ENCODE measurements at places on chromosomes 12 and 14.

GRCh38 chr12:26126340-26127284, 1.8 kb upstream of the BHLHE41 start:
- peak; percentile 63 for DNase-seq

- DNase-seq: no peak
Observed at GRCh38 chr12:84954415-84954814, 41.8 kb upstream of the SLC6A15 start.

- DNase-seq: no peak
Observed at GRCh38 chr12:102920271-102920670, 3.2 kb upstream of the PAH start.

GRCh38 chr14:101721951-101722661, 39.4 kb upstream of the PPP2R5C start:
- peak; percentile 58 for DNase-seq

GRCh38 chr14:77139540-77140358, 1.8 kb downstream of the ZDHHC22 start:
- DNase-seq: peak; percentile 61

- no peak for DNase-seq
Observed at GRCh38 chr12:110345176-110345661, 58.3 kb downstream of the ANAPC7 start.

DNA sequence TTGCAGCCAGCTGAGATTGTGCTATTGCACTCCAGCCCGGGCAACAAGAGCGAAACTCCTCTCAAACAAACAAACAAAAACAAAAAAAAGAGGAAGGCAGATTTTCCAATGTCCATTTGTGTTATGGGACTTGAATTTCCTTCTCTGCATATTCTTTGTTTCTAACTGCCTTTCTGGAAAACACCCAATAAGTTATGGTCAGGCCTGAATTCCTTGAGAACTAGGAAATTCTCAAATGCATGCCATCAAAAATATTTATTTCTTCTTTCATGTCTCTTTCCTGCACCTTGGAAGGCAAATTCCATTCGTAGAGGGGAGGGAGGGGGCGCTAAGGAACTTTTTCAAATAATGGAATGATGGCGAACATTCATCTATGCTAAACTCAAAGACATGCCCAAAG, 117.6 kb upstream of the TMCC3 start:
- no peak for DNase-seq

DNA sequence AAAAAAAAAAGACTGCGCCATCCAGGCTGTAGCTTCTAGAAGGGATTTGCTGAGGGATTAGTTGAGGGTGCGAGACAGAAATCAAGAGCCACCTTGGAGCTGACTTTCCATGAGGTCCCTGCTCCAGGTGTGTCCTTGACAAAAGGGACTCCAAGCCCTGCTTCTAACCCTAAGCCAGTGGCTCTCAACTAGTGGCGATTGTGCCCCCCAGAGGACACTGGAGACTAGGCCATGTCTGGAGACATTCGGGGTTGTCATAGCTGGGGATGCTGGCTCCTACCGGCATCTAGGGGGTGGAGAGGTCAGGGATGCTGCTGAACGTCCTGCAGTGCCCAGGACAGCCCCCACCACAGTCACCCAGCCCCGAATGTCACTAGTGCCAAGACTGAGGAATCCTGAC, 40.6 kb downstream of the SPRING1 start:
- no peak for DNase-seq

DNA sequence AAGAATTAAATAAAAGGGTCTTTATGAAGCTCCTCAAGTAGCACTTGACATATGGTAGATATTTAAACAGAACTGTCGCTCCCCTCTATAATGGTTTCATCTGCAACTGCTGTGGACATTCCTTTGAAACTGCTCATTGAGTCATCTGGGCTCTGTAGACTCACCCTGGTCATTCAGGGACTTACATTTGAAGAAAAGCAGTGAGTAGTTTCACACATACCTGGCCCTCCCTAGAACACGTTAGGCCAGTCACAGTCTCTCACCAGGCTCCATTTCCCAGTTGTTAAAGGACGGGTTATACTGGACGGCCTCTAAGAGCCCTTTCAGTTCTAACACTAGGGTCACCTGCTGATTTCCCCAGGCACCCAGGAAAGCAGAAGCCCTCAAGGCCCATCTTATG, 217.0 kb downstream of the BCL11B start:
- no peak for DNase-seq

DNA sequence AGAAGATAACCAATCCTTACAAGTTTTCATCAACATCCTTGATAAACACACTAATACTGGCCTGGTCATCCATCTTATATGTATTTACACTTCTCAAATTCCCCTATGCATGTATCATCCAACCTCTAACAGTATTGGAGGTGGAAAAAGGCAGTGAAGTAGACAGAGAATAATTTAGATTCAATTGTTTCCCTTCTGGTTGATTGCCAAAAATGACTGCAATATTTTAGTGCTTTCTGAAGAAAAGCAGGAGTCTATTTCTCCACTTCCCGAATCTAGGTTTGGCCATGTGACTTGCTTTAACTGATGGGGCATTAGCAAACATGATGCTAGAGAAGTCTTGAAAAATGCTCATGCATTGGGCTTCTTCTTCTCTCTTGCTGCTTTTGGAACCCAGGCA, 78.3 kb upstream of the METAP2 start:
- no peak for DNase-seq

- no peak for DNase-seq
Observed at GRCh38 chr12:50825372-50825838, 17.3 kb upstream of the TMPRSS12 start.

GRCh38 chr12:104865080-104865479, 93.0 kb downstream of the SLC41A2 start:
- no peak for DNase-seq

GRCh38 chr12:54941659-54942058, 42.9 kb downstream of the TESPA1 start:
- DNase-seq: no peak

GRCh38 chr12:57063991-57064685, 14.2 kb upstream of the MYO1A start:
- DNase-seq: peak; percentile 51

GRCh38 chr12:92641291-92641690, 61.5 kb upstream of the PLEKHG7 start:
- DNase-seq: no peak

DNA sequence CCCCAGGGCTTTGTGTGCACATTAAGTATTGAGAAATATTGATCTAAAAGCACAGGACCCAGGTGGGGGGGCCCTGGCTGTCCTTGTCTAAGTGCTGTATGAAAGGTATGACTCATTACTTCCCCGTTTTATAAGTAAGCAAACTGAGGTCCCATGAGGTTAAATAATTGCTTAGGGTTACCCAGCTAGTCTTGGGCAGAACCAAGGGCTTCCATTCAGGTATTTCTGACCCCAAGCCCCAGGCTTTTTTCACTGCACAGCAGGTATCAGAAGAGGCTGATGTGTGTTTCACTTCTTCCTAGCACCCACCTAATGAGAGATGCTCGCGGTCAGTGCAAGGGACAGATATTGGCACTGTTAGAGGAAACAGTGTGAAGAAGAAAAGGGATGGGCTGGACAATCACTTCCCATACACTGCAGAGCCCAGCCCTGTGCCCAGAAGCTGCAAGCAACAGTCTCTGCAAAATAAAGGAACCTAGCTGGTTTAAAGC, 4.7 kb upstream of the TC2N start:
- no peak for DNase-seq

- no peak for DNase-seq
Observed at GRCh38 chr12:132026061-132026795, 76.5 kb downstream of the EP400 start.

GRCh38 chr12:15608406-15608805, 180.8 kb downstream of the EPS8 start:
- no peak for DNase-seq

DNA sequence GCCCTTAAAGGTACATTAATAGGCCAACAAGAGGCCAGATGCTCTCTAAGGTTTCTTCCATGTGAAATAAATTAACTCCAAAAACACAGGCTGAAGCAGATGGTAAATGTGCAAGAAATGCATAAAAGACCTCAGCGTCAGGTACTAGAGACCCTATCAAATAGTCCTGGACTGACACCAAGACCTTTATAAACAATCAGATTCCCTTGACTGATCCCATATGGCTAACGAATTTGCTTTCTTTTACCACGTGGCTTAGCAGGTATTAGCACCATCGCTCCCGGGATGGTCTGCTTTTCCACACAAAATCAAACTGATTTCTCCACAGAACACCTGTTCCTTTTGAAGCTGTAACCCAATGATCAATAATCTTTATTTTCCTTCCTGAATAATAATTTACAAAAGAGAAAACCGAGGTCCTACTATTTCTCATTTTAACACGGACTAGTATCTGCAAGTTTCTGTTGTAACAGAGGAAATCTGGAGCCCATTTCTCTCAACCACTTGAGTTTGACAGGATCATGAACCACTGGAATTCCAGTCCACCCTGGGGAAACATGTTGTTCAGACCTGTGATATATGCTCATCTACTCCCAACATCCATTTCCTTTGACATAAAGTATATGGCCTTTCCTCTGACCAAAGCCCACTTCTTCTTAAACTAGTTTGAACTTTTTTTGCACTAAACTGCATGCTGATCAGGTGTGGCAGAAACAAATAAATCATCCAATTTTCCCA, 48.2 kb upstream of the DAAM1 start:
- no peak for DNase-seq

DNA sequence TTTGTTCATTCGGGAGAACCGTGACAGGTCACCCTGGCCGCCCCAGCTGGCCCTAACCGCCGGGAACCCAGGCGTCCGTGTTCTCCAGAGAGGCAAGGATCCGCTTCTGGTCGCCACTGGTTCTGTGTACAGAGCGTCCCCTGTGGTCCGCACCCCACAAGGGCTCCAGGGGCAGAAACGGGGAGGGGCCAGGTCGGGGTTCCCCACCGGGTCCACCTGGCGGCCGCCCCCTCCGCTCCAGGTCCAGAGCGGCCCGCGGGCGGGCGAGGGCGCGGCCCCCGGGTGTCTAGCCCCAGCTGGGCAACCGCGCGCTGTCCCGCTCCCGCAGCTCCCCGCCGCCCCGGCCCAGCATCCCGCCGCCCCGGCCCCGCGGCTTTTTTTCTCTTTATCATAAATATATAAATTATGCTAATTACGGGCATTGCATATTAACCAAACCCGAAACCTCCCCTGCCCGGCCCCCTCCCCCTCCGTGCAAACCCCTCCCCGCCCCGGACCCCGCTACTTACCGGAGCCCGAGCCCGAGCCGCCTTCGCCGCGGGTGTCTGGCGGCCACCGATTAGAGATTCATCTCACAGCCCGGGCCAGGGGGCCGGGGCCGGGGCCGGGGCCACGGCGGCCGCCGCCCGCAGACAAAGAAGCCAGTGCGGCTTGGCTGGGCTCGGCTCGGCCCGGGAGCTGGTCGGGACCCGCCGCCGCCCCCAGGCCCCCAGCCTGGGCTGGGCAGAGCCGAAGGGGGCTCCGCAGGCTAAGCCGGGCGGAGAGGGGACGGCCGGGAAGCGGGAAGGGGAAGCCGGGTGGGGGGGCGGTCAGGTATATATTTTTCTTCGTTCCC, 512 bp downstream of the POU6F1 start:
- peak; percentile 49 for DNase-seq

DNA sequence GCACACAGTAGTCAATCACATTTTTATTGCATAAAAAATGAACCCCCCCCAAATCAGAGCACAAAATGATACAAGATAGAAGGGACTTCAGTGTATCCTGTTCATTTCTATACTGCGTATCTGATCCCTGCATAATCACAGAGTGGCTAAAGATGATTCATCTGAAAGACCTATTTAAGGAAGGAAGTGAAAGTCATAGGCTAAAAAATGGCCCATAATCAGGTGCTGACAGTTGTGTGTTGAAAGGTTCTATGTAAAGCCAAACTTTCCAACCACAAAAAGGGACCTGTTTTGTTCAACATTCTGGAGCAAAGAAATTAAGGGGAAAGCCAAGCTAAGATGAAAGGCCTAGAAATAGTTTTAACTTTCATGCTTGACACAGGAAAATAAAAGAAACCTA, 147.8 kb upstream of the ATP2B1 start:
- no peak for DNase-seq

DNA sequence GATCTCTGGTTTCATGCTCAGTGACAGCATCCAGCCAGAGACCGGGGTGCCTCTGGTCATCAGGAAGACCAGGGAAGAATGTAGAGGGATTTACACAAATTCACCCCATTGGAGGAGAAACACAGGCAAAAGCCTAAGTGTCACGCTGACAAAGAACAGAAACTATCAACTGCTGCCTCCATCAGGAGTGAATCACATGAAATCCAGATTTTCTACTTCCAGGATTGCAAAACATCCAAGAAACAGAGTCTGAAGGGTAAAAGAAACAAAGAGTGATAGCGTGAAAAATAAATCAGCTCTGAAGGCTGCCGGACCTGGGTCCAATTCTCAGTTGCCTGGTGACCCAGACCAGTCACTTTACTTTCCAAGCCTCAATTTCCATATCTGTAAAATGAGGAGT, 136.1 kb upstream of the MAP1LC3B2 start:
- no peak for DNase-seq

DNA sequence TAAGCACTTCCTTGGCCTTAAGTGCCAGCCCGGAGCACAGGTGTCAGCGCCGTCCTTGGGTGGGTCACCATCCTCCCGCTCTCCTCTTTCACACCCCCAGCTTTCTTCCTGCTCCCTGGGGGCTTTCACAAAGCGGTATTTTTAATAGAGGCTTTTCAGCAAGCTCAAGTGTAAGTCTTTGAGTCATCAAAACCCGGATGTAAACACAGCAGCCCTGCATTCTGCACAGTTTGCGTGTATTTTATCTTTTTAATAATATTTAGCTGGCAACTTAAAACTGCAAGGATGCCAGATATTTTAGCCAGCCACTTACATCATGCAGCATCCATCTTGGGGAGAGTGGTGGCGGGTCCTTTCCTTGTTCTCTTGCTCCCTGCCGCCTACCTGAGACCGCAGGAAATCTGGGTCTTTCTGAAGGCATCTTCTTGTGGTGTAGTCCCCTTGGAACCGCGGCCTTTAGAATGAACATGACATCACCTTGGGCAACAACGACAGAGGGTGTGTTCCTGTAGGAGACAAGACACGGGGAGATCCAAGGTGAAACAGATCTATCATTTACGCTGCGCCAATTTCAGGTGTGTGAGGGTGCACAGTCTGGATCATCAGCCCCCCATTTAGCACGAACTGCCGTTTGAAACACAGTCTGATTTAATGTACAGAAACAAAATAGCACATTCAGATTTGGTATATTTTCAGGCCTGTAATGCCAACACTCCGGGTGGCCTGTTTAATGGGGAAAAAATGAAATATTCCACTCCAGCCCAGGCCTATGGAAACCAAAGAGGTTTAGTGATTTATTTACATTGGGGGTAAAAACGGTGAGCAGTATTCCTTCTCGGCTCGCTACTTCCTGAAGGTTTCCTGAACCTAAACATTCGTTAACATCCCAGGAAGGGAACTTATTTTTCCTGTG, 12.5 kb upstream of the IRF2BPL start:
- DNase-seq: peak; percentile 51

GRCh38 chr14:54344445-54344844, 52.4 kb upstream of the CDKN3 start:
- DNase-seq: no peak

Measured in activated naive CD8-positive, alpha-beta T cell treated with anti-CD3 and anti-CD28 coated beads for 36 hours (primary cell).